Stimulated activated CD4-positive, alpha-beta T cell treated with anti-CD3 and anti-CD28 coated beads, TNF-alpha, amount 100 ng/mL, for 4 hours (primary cell): ENCODE measurements at places on chromosomes 5 and 9.

DNA sequence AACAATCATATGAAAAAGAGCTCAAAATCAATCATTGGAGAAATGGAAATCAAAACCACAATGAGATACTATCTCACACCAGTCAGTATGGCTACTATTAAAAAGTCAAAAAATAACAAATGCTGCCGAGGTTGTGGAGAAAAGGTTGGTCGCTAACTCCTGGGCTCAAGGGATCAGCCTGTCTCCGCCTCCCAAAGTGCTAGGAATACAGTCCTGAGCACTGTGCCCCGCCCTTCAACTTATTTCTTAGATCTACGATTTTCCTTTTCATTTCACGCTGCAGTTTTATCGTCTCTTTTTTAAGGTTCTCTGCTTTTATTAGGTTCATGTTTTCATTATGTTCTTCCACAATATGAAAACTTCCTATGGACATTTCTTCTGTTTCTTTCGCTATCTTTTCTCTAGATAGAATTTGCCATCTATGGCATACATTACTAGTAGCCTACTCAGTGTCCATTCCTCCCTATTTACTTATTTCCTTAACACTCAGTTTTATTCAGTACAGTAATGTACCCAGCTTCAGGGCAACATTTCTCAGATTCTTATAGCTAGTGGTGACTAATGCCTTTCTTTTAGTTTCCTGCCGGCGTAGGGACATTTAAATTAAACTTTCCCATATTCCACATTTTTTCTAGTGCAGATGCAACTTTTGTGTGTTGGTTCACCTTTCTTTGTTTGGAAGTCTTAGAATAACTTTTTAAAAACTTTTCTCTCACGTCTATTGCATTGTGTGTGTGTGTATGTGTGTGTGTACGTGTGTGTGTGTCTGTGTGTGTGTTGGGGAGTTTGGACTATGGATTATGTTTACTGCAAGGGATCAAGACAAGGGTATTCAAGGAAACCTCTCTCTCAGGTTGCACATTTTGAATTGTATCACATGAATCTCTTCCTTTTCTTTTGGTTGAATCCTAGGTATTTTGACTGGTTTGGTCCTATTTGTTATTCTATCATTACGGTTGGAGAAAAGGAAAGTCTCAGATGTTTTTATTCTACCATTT, 21.6 kb upstream of the FBN2 start:
- no peak for DNase-seq

- DNase-seq, result no peak
Measured at GRCh38 chr9:91825422-91825821, 124.6 kb downstream of the ROR2 start.

DNA sequence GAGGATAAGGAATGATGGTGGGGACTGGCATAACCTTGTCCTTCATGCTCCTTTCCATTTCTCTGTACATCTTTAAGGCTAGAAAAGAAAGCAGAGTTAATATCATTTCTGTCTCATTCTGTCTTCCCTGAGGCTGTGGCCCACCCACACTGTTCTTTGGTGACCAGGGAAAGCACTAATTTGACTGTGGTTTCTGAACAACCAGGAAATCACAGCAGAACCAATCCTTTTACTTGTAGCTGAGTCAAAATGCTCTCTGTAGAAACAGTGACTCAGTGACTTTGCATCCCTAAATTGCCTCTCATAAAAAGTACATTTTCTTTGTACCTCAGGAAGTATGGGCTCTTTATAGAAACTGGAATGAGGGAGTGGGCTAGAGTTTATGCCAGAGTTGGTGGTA, 28.1 kb downstream of the IL33 start:
- DNase-seq, result no peak

DNA sequence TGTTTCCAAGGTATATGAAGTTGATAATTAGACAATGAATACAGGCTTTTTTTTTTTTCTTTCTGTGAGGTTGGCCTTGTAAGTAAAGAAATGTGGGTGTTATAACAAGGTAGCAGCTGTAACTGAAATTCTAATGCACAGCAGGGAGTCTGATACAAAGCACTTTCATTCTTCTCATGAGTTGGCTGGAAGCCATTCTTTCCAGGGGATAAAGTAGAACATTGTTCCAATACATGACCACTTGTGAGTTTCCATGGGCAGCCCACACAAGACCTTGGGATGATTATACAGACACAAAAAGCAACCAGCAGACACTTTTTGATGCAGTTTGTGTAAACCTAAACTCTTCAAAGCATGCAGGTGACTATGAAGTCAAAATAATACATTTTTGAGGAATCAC, 1785.9 kb upstream of the WWC1 start:
- DNase-seq, result no peak
